ENCODE measurements at places on chromosomes 16 and 17. TPM values are rescaled to one million over a fixed set of nuclear protein-coding genes. Genes with fewer than 3 reads are reported as not detected.

GRCh38 chr16:17333229-17333628 lies 137.5 kb downstream of the XYLT1 start:
- DNase-seq, result no peak

GRCh38 chr17:76683921-76684745 lies 26.6 kb downstream of the MXRA7 start:
- DNase-seq, result no peak

DNA sequence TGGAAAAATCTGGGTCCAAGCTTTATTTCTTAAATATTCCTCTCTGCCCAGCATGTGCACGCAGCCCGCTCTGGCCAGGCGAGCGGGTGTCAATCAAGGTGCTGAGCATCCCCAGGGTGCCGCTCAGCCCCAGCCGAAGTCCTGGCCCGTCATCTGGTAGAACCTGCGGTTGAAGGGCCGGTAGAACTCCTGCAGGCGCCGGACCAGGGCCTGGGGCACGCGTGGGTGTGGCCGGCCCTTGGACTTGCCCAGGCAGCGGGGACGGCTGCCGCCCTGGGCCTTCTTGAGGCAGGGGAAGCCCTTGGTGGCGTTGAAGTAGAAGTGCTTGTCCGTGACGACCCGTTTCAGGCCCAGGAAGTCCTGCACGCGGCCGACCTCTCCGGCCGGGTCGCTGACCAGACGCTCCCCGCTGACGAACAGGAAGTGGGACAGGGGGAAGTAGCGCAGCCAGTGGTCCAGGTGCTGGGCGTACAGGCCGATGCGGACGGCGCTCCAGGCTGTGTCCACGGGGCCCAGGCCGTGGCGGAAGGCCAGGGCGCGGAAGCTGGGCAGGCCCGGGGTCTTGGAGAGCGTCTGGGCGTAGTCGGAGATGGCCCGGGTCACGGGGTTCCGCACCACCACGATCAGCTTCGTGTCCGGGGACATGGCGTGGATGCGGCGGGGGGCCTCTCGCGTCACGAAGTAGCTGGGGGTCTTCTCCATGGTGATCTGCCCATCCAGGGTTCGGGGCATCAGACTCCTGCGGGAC lies 6.6 kb downstream of the HS3ST6 start:
- no peak for DNase-seq

PTGES3L gene
- 1.8 TPM for total RNA-seq

PRSS21 gene
- total RNA-seq, result 0.63 TPM

EVPLL gene
- total RNA-seq, result 19.9 TPM

KDM8 gene
- total RNA-seq, result 2.1 TPM

CACNG3 gene
- not detected for total RNA-seq

- DNase-seq, result no peak
Observed at GRCh38 chr17:29619251-29619650, 3.5 kb downstream of the CORO6 start.

- DNase-seq, result no peak
Observed at GRCh38 chr17:14428648-14429029, 127.8 kb downstream of the HS3ST3B1 start.

GRCh38 chr17:28405632-28406472 lies at the start of gene SLC46A1:
SLC46A1 (minus strand) TSS chr17:28406212; CDS start chr17:28406114, 98 bp downstream.
- peak; percentile 88 for DNase-seq

TPSAB1 gene
- 16.4 TPM for total RNA-seq

DNA sequence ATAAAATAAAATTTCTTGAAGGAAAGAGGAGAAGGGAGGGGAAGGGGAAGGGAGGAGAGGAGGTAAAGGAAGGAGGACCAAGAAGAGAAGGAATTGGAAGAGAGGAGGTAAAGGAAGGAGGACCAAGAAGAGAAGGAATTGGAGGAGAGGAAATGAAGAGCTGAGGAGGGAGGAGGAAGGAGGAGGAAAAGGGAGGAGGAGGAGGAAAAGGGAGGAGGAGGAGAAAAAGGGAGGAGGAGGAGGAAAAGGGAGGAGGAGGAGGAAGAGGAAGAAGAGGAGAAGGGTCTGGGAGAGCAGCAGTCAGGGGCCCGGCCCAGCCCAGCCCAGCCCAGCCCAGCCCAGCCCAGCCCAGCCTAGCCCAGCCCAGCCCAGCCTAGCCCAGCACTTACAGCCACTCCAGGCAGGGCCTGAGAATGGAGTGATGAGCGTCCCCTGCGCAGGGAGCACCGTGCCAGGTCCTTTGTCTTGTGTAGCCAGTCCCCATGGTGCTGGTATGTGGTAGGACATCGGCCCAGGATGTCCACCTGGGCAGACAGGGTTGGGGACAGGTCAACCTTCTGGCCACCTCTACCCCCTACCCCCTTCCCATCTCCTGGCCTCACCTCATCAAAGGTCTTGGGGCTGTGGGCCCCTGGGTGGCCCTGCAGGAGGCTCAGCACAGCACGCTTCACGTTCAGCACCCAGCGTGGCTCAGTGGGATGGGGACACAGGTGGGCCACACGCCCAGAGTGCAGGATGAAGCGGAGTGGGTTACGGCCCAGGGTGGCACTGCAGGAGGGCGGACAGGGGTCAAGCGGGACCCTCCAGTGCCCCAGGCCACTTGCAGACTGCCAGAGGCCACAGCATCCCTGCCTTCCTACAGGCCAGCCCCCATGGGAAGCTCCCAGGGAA lies 70.9 kb downstream of the LITAF start:
- no peak for DNase-seq

KCNJ16 gene
- total RNA-seq, result not detected

DNA sequence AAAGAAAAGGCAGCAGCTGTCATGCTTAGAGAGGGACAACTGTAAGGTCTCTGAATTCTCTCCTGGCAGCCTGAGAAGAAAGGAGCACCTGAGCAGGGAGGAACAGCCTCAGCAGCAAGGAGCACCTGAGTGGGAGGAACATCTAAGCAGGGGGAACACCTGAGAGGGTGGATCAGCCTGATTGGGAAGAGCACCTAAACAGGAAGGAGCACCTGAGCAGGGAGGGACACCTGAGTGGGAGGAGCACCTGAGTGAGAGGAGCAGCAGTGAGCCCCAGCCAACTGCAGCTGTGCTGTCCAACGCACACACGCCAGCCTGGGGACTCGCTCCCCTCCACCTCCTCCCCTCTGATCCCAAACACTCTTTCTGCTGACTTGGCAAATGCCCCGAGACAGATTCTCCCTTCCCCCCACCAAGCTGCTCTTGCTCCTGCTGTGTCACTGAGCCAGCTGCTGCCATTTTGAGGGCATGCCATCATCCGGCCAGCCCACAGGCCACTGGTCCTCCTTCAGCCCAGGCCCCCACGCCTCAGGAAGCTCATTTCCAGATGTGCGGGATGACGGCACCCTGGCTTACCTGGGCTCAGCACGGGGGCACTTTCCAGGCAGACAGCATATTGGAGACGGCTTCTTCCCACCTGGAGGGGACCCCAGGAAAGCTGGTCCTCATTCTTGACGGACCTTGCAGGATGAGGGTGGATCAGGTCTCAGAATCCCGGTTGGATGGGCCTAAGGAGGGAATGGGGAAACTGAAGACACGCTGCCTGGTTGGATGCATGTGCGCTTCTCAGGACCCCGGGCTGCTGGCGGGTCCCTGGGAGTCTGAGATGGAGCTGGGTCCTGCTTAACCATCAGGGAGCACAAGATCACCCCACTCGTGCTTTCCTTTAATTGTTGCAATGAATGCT lies 57.7 kb upstream of the RBFOX3 start:
- DNase-seq, result no peak

- DNase-seq, result no peak
Observed at GRCh38 chr17:12673788-12674187, 8.1 kb downstream of the MYOCD start.

GRCh38 chr16:77457046-77457445 lies 22.2 kb upstream of the ADAMTS18 start:
- DNase-seq, result no peak

DNA sequence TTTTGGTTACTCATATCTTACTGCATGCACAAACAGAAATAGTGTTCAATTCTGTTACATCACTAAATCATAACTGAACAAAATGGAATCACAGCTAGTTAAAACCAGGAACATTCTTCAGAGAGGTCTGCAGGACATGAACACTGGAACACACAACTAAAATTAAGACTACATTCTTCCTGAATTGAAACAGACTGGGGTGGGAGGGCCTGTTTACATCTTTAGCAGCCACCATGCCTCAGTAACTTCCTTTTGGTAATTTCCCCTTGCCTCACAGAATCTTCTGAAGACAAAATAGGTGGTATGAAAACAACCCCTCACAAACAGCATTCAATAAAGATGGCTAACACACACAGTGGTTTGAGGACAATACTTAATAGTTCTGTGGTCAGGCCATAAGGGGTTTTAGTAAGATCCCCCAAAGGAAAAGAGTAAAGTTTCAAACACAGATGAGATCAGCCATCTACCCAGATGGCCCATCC lies 6.5 kb downstream of the MARF1 start:
- no peak for DNase-seq

CACNB1 gene
- 13.1 TPM for total RNA-seq

GRCh38 chr16:19382084-19382801 lies 35.4 kb upstream of the TMC5 start:
- DNase-seq, result no peak

PRDM7 gene
- total RNA-seq, result not detected

DNA sequence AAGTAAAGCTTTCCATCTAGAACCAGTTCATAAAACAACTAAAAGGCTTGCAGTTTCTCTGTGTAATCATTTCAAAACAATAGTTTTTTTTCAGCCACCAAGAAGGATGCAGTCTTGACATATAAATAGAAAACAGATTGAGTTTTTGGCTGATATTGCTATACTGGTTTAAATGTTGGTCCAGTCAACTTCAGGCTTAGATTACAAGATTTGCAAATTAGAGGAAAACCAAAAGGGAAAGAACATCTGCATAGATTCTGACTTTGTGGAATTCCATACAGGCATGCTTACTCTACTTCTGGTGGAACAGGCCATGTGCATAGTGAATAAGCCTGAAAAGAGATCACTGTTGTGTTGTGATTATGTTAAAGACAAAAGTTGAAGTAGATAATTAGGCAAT lies 150.3 kb downstream of the BCAS3 start:
- no peak for DNase-seq

XYLT2 gene
- 33.9 TPM for total RNA-seq

KRT12 gene
- total RNA-seq, result not detected

- DNase-seq, result no peak
Observed at GRCh38 chr16:56669840-56670619, 416 bp downstream of the MT1H start.

SLC38A8 gene
- not detected for total RNA-seq

- no peak for DNase-seq
Observed at GRCh38 chr16:85675251-85675874, 13.4 kb downstream of the GINS2 start.

DNA sequence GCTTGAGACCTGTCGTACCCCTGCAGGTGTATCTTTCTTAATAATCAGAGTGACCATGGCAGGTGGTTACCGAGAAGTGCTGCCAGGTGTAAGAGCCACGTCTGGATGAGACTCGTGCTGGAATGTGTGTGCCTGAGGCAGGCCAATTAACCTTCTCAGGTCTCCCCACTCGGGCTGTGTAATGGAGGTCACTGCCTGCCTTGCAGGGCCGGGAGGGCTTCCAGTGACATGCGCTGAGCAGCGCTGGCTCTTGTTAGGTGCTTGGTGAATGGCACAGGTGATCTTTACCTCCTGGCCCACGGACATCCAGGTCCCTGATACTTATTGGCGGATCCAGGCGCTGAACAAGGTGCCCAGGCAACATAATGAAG lies 4.6 kb upstream of the GSE1 start:
- DNase-seq, result no peak

DNA sequence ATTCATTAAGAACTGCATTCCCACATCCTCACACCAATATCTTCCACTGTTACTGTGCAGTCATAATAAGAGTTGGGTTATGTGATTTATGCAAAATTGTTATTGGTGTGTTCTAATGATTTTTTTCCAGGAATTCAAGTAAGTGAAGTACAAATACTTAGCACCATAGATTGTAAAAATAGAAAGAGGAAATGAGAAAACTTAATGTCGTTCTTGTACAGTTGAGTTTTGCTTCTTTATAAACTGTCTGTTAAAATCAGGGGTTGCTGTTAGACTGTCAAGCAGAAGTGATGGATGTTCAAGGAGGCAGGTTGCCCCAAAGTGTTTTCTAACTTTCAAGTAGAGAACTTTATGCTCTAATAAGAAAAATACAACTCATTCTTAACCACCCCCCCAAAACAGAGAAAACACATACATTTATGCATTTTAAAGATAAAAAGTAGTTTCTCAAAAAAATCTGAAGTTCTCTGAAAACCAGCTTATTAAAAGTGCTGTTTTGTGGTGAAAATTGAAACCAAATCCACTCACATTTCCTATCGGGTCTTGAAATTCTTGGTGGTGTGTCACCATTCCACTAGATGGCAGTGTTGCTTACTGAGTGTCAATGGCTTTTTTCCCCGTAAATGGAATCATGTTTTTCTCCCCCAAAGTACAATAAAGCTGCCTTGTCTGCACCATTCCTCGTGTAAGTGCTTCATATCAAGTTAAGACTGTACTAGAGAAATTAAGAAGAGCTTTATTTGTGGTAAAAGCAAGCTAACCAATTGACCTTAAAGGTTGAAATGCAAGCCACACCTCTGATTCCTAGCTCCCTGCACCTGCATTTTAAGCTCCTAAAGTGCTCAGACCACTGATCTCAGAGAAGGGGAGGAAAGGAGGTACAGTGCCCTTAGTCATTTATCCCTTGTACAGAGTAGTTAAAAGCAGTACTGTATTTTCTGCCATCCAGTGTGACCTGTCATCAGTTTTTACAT lies 4.7 kb upstream of the IGSF6 start:
- no peak for DNase-seq

GRCh38 chr16:87165151-87165550 lies 152.0 kb downstream of the C16orf95 start:
- DNase-seq, result no peak

- DNase-seq, result no peak
Observed at GRCh38 chr17:48456589-48456988, 26.6 kb upstream of the SKAP1 start.

DNA sequence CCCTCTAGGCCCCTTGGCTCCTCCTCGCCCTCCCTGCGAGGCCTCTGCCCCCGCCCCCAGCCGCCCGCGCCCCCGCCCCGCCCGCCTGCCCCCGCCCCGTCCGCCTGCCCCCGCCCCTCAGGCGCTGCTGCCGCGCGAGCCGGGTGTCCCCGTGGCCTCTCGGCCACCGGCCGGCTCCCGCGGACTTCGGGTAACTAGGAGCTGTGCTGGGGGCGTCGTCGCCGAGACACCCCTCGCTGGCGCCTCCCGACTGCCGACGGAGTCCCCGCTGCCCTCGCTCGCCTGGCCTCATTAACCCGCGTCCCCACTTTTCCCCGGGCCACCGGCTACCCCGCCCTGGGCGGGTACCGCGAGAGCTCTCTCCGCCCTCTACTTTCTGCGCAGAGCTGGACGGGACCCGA lies at the start of gene TLCD1:
Gene TLCD1, minus strand, starts transcription at position 8 of the 401 bp plus-strand sequence. CDS start 136 bp downstream, outside the sequence.
- DNase-seq, result peak; percentile 91

GRCh38 chr17:83124871-83125514 lies 45.6 kb downstream of the METRNL start:
- DNase-seq, result peak; percentile 86
